Activated CD8-positive, alpha-beta memory T cell treated with anti-CD3 and anti-CD28 coated beads for 48 hours (primary cell): ENCODE measurements at places on chromosomes 3 and 15.

DNA sequence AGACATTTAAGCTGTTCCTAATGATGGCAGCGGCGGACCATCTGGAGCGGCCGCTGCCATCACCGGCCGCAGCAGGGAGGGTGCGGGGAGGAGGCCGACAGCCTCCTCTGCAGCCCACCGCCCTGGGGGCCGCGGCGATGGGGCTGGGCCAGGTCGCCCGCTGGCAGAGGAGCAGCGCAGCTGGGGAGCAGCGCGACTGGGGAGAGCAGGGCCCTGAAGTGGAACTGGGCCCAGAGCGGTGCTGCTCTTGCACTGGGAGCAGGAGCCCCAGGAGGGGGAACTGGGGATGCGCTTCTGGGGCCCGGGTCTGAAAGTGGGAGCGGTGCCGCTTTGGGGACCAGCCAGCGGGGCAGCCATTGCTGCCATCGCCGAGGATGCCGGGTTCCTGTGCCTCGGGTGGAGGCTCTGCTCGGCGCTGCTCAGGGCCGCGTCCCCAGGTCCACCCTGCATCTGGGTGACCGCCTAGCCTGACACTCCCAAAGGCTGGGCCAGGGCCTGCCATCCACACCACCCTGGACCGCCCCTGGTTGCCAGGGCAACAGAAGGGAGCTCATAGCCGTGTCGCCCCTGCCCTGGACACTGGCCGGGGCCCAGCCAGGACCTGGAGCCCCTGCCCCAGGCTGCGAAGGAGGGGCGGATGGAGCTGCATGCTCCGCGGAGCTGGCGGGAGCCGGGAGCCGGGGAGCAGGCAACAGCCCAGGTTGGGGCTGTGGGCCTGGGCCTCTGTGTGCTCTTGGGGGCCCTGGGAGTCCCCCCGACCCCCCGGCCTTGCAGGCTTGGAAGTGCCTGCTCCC lies 15.5 kb upstream of the PLA2G4E start:
- no peak for DNase-seq

DNA sequence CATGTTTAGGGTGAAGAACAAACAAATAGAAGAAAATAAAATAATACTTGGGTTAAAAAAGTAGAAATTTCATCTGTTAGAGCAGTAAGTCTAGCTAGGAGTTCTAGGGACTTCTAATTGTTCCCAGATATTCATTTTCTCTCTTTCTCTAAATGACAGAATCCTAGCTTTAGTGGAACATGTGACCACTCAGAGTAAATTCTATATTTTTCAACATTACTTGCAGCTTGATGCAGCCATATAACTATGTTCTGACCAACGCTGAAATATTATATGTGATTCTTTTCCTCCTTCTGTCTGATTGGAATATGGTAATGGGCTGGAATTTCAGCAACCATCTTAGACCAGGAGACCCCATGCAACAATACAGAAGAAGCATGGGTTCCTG lies 8.1 kb downstream of the PTX3 start:
- no peak for DNase-seq

DNA sequence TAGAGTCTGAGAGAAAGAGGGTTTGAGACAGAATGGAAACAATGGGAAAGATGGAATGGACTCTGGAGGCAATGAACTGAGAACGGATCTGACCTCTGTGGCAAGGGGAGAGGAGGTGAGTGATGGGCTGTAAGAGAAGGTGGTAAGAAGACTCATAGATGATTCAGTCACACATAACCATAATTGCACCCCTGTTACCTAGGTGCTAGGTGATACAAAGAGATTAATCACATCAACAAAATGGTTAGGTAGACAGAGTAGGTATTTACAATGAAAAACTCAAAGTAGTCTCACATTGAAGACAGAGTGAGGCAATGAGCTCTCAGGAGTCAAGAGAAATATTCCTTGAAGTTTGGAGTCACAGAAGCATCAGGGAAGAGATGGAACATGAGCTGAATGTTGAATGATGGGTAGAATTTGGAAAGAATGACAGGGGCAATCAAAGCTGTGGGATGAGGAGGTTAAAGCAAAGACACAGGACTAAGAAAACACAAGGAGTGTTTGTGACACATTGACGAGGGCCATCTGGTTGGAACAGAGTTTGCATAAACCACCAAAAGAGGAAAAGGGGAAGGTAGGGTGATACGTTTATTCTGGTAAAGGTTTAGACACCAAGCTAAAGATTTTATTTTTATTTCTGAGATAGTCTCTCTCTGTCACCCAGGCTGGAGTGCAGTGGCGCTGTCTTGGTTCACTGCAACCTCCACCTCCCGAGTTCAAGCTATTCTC lies 32.7 kb downstream of the MME start:
- DNase-seq, result no peak

- no peak for DNase-seq
These were observed 66.4 kb upstream of the NR2E3 start for GRCh38 chr15:71743861-71744382.

DNA sequence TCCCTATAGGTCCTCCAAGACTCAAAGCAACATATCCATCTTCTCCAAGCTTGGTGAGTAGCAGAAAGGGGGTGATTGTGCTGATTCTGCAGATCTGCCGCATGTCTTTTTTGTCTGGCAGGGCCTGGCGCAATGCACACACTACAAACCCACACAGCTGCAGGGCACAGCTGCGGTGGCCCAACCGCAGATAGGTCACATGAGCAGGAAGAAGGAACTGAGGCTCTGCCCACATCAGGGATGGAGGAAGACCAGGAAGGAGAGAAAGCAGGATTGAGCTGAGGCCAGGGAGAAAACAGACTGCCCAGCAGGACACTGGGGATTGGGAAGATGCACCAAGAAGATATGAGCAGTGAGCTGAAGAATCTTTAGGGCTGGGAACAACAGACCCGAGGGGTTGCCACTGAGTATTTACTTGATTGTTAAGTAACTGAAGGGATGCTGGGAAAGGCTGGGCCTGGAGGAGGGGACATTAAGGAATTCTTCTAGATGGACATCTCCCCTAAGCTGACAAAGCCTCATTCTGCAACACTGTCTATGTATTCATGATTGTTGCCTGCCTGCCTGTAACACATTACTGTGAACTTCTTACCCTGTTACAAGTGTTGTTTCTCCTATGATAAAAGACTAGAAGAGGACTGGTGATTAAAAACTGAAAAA lies 126.7 kb downstream of the MYLK start:
- DNase-seq, result no peak

- no peak for DNase-seq
These were observed 43.9 kb downstream of the GABRA5 start for GRCh38 chr15:26910715-26911114.

DNA sequence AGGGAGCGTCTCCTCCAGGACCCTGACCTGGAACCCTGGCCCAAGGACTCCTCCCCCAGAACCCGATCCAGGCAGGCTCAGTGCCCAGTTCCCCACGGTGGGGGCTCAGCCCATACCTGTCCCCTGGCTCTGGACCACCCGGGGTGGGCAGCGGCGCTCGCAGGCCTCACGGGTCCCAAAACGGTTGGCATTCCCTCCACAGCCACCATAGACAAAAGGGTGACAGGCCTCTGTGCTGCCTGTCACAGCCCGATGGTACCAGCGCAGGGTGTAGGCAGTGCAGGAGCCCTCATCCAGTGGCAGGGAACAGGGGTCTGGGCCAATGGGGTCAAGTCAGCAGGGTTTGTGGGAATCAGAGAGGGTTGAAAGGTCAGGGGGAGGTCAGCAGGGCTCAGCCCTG lies 1.1 kb upstream of the UCN2 start:
- DNase-seq, result no peak

GRCh38 chr3:172181932-172182586 lies 142.7 kb downstream of the FNDC3B start:
- DNase-seq, result no peak

GRCh38 chr3:153130312-153130977 lies 31.6 kb upstream of the RAP2B start:
- no peak for DNase-seq

GRCh38 chr3:169256027-169256426 lies 407.5 kb downstream of the MECOM start:
- DNase-seq, result no peak

DNA sequence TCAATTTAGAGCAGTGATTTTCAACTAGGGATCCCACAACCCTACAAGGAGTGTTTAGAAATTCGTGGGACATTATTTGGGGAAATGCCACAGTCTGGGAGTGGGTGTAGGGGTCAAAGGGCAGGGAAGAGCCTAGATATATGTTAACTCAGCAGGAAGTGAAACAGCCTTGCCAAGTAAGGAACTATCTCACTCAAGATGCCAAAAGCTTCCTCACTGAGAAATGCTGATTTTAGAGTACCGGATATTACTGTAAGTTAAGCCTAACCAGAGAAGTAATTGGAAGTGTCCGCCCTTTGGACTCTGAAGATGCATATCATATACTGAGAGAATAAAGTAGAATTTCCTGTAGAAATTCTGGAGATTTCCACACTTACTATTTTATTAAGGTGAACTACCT lies 158.6 kb downstream of the BBX start:
- no peak for DNase-seq

DNA sequence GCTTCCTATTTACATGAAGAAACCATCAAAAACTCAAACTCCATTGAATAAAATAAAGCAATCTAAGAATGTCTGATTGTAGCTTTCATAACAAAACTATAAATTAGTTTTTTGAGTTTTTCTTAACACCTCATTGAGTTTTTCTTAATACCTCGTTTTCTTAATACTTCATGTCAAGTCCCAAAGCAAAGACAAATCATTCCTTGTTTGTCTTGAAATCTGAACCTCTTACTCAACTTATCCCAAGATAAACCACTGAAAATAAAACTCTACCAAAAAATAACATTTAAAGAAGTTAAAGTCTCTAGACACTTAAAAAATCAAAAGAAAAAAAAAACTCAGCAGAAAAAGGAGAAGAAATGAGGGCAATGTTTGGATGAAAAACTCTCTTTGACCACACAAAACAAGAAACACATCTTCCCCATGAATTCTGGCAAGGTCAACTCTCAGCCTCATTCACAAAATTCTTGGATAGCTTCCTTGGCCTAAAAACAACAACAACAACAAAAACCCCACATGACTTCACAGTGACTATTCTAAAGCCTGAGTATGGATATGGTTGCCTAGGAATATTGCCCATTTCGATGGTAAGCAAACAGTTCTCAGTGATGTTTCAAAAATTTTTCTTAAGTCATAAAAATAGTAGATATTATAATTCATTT lies 38.2 kb downstream of the TMCC1 start:
- DNase-seq, result no peak

- no peak for DNase-seq
These were observed 50.5 kb downstream of the CRYGS start for GRCh38 chr3:186493525-186494255.

DNA sequence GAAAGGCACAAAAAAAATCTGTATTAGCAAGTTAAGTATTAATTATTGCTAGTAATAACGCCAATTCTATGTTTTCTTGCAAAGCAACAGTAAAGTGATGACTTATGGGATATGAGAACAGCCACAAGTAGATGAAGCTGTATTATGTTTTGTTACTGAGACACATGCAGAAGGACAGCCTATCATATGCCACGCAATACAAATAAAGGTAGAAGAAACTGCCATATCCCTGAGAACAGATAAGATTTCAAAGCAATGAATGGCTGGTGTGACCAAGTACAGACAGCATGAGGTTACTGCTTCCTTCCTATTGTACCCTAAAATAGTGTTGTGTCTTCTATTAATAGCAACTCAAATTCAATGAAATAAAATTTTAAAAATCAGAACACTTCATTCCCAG lies 26.7 kb downstream of the STAG1 start:
- DNase-seq, result no peak

- DNase-seq, result no peak
These were observed 191.1 kb downstream of the KCNAB1 start for GRCh38 chr3:156311431-156311830.

- DNase-seq, result no peak
These were observed 126.6 kb upstream of the LMOD3 start for GRCh38 chr3:69249001-69249400.

- DNase-seq, result no peak
These were observed 211.3 kb upstream of the CHRM5 start for GRCh38 chr15:33756961-33757360.

DNA sequence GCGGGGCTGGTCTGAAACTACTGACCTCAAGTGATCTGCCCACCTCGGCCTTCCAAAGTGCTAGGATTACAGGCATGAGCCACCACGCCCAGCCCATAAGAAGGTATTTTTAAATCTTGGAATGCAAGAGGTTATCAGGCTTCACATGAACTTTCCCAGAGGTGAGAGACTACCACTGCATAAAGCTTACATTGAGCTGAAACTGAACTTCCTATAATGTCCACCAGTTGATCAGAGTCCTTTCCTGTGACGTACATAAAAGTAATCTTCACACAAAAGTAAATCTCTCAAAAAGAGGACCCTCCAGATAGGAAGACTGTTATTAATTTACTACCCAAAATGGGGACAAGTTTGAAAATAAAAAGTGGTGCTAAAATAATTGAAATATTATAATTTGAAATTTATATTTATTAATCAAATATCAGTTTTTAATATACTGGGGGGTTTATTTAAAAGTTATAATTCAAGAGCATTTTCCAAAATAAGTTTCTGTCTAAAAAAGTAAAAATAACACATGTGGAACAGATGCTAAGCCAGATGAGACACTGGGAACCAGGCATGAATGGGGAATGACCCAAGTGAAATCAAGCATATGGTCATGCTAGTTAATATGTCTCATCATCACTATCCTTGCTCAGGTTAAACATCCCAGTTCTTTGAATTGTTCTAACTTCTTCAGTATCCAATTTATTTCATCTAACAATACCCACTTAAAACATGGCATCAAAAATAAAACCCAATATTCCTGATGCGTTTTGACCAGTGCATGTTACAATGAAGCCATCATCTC lies 269.9 kb upstream of the UBE2E2 start:
- DNase-seq, result no peak

DNA sequence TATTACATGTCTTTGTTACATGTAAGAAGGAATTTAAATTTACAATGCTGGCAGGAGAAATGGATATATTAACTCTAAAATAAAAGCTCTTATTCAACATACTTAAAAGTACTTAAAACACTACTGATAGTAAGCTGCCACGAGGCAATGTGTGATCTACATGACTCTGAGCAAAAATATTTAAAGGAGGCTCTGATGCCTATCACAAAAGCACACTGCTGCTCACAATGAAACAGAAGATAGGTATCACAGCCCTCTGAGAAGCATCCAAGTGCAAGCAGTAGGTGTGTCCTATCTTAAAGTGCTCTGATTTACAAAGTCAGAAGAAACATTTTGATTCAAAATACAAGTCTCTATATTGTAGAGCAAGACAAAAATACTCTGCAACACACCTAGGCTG lies 371.2 kb upstream of the WNT5A start:
- DNase-seq, result no peak

DNA sequence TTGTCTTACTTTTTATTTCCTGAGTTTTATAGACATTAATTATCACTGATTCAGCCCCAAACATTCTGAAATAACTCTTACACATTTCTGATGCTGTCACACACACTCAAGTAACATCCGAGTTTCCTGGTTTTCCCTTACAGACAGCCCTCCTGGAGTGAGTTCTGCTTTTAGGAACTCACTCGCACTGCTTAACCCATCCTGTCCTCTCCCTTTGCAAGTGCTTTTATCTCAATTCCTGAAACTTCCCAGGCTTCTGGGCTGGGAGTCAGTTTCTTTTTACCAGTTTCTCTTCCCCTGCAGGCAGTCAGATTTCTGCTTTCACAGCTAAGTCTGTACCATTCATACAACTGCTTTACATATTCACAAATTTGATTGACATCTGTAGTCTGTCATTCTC lies 15.6 kb upstream of the SH3GL3 start:
- DNase-seq, result no peak
